ENCODE measurements at places on chromosomes 3 and 15.

DNA sequence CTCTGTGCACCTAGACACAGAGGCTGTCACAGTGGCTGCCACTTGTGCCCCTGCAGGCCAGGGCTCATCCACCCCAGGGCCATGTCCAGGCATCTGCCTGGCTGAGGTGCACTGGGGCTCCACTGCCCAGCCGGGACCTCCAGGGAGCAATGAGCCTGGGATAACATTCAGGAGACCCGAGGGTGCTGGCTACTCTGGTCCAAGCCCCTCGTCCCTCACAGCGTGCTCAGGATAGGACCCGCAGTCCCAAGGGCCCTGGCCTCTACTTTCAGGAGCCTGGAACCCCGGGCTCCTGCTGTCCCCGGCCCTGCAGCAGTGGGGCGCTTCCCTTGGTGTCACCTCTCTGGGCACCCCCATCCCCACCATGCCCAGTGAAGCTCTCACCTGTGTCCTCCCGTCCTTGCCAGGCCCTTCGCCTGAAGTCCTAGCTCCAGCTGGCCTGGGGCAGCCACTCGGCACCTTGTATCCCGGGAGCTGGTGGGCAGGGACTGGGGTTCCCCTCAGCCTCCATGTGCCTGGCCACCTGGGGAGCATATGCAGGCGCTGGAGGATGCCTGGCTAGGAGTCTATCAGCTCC, 157.8 kb downstream of the NSMCE3 start:
- H3K27me3 ChIP-seq = no peaks in the 10 kb centered on the region
- DNase-seq = no peak
- no peaks in the 10 kb centered on the region for H3K4me1 ChIP-seq
- no peak overlapping the region for H3K27ac ChIP-seq

GRCh38 chr3:189331002-189331418, 159.2 kb downstream of the TPRG1 start:
- H3K27me3 ChIP-seq = no peaks in the 10 kb centered on the region
- H3K27ac ChIP-seq = no peak overlapping the region
- H3K4me3 ChIP-seq = no peak overlapping the region
- H3K36me3 ChIP-seq = no peaks in the 10 kb centered on the region
- no peaks in the 10 kb centered on the region for H3K4me1 ChIP-seq

- H3K4me1 ChIP-seq = no peaks in the 10 kb centered on the region
- peaks cover 24% of the 10 kb centered on the region for H3K36me3 ChIP-seq
- H3K4me3 ChIP-seq = peak overlapping the region; percentile 52
- H3K27ac ChIP-seq = peak overlapping the region; percentile 92
Measured at GRCh38 chr15:39579487-39580116, 1.3 kb upstream of the THBS1 start.

DNA sequence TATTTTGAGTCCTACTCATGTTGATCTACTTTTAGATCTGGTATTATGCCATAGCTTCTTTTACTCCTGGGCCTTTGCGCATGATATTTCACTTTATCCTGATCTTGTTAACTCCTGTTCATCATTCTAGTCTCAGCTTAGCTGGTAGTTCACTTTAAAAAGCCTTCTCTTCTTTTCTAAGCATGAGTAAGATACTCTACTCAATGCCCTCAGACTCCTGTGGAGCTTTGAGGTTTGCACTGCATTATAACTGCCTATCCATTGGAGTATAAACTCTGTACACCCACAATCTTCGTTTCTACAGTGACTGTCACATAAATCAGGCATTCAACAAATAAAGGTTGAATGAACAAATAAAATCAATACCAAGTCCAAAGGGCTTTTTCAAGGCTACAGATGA, 357.9 kb upstream of the KCNH8 start:
- DNase-seq = no peak
- H3K27ac ChIP-seq = no peak overlapping the region
- H3K27me3 ChIP-seq = no peaks in the 10 kb centered on the region
- H3K4me1 ChIP-seq = no peaks in the 10 kb centered on the region

DNA sequence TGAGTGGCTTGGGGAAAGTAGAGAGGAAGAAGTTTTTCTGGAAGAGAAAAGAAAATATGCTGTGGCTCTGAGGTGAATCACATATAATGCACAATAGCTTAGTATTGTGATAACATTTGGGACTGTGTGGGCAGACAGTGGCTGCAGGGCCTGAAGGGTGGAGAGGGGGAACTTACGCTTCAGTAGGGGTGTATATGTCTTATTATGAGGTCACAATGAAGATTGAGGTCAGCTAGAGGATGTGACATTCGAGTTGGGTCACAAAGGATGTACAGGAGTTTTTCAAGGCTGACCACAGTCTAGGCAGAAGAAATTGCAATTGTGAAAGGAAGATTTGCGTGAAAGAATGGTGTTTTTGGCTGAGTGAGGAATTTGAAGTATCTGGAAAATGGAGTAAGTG, 414.8 kb downstream of the LPP start:
- no peak overlapping the region for H3K4me3 ChIP-seq
- H3K36me3 ChIP-seq = no peaks in the 10 kb centered on the region
- no peak overlapping the region for H3K27ac ChIP-seq

DNA sequence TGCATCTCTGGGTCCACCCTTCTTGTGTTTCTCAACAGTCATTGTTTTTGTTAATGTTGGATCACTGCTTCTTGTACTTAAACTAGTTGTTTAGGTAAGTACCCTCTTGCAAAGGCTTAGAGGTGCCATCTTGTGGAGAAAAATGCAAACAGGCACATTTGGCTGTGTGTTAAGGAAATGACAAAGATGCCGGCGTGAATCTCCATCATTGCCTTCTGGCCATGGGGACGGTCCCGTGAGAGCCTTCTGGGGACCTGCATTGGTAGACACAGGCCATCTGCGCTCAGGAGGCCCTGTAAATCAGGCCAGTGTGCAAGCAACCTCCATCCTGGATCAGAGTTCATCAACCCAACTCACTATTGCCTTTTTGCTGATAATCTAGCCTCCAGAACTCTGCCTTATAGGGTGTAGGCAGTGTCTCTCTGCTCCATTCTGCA, 158.6 kb upstream of the NR2E3 start:
- no peak overlapping the region for H3K27ac ChIP-seq
- H3K27me3 ChIP-seq = no peaks in the 10 kb centered on the region
- DNase-seq = no peak
- H3K4me1 ChIP-seq = peaks cover 3% of the 10 kb centered on the region
- no peaks in the 10 kb centered on the region for H3K36me3 ChIP-seq

DNA sequence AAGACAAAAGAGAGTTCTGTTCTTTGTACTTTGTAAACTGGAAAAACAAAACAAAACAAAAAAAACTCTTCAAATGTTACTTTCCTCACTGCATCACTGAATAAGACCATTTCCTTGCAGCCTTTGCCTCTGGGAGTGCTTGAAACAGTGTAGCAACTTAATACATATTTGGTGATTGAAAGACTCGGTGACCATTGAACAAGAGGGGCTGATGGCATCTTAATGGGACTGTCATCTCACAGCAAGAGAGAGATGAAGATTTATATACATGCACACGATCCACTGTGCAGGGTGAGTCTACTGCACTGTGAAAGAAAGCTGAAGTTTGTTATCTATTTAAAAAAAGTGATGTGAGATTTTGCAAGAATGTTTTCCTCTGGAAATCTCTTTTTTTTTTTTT, 111.9 kb upstream of the KLHL25 start:
- H3K36me3 ChIP-seq = no peaks in the 10 kb centered on the region
- no peaks in the 10 kb centered on the region for H3K27me3 ChIP-seq
- no peak for DNase-seq
- no peak overlapping the region for H3K27ac ChIP-seq
- no peak overlapping the region for H3K4me3 ChIP-seq

GRCh38 chr15:73841756-73842725, 31.3 kb upstream of the TBC1D21 start:
- peaks cover 3% of the 10 kb centered on the region for H3K4me1 ChIP-seq
- DNase-seq = no peak
- H3K4me3 ChIP-seq = no peak overlapping the region
- H3K27ac ChIP-seq = no peak overlapping the region
- H3K36me3 ChIP-seq = no peaks in the 10 kb centered on the region
- H3K27me3 ChIP-seq = no peaks in the 10 kb centered on the region

DNA sequence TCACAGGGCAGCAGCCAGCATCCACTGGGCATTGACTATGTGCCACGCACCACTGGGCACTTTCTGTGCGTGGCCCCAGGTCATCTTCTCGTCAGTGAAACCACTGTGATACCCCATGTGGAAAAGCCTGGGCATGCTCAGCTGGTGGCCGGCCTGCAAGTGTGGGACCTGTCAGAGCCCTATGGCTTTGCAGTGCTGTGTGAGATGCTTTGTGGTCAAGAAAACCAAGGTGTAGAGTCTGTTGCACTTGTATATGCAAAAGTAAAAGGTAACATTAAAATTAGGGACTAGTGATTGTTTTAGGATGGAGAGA, 69.5 kb downstream of the PGPEP1L start:
- H3K27ac ChIP-seq = no peak overlapping the region
- peaks cover 4% of the 10 kb centered on the region for H3K4me1 ChIP-seq
- no peak overlapping the region for H3K4me3 ChIP-seq
- H3K36me3 ChIP-seq = peaks cover 41% of the 10 kb centered on the region
- DNase-seq = no peak
- no peaks in the 10 kb centered on the region for H3K27me3 ChIP-seq

DNA sequence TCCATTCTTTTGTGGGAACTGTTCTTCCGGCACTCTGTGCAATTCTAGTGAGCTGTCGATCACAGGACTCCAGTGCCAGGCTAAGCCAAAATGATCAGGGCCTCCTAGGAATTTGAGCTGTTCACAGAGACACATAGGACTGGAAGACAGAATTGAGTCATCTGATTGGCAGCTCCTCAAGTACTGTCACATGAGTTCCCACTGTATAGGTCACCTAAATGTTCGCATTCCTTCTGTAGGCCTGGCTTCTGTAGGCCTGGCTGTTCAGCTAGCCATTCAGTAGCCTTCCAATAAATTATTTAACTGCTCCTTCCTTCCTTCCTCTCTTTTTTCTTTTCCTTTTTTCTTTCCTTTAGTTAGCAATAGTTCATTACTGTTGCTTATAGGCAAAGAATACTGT, 4.3 kb downstream of the PROS1 start:
- H3K4me1 ChIP-seq = peaks cover 11% of the 10 kb centered on the region
- H3K4me3 ChIP-seq = no peak overlapping the region
- no peaks in the 10 kb centered on the region for H3K36me3 ChIP-seq
- DNase-seq = no peak
- H3K27ac ChIP-seq = peak overlapping the region; percentile 49
- no peaks in the 10 kb centered on the region for H3K27me3 ChIP-seq

- H3K27me3 ChIP-seq = no peaks in the 10 kb centered on the region
- H3K27ac ChIP-seq = no peak overlapping the region
- DNase-seq = no peak
- no peaks in the 10 kb centered on the region for H3K4me1 ChIP-seq
- H3K36me3 ChIP-seq = no peaks in the 10 kb centered on the region
Measured at GRCh38 chr15:35565901-35566300, 19.9 kb upstream of the DPH6 start.

DNA sequence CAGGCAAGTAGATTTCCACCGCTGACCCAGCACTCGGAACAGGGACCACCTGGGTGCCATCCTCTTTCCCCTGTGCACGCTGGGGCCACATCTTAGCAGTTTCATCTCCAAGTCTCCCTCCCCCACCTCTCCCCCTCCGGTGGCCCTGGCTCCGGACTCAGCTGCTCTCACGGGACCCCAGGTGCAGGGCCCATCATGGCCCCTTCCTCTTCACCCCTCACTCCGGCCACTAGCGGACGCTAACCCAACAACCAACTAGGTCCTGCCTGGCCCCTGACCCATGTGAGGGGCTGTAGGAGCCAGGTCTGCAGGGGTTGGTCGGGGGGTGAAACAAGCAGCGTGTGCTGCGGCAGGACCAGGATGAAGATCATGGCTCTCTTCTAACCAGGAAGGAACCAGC, 31.3 kb upstream of the IQSEC1 start:
- no peaks in the 10 kb centered on the region for H3K27me3 ChIP-seq
- H3K4me1 ChIP-seq = no peaks in the 10 kb centered on the region
- no peak overlapping the region for H3K27ac ChIP-seq
- no peak overlapping the region for H3K4me3 ChIP-seq
- no peaks in the 10 kb centered on the region for H3K36me3 ChIP-seq

DNA sequence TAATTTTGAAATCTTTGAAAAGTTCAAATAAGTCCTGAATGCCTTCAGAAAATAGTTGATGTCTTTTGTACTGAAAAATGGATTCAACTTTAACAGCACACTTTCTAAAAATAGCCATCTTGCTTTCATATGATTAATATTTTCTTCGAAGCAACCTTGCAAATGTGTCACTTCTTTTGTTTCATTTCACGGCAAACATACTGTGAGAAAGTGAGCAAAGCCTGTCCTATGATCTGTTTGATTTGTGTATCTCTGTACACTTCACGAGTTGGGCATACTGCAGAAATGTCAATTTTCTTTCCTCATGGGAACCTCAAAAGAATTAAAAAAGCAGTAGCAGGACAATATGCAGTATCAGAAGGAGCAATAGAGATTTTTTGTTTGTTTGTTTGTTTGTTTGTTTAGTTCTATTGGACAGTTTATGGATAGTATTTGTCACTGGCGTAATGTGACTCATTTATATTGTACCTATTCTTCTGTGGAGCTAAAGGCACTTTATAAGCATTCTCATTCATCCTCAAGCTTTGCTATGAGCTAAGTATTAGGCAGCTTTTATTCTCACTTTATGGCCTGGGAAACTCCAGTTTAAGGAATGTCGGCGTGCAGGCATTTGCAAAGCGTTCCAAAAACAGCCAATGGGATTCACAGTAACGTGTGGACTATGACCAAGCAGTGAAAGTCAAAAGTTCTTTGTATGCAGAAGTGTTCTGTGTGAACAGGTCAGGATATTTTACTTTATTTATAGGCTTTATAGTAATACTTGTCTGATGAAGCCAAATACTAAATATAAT, 572.0 kb downstream of the NAALADL2 start:
- no peak overlapping the region for H3K4me3 ChIP-seq
- H3K27me3 ChIP-seq = no peaks in the 10 kb centered on the region
- no peak for DNase-seq

- H3K4me3 ChIP-seq = peak overlapping the region; percentile 86
- peaks cover 3% of the 10 kb centered on the region for H3K4me1 ChIP-seq
- H3K27ac ChIP-seq = peak overlapping the region; percentile 90
- no peaks in the 10 kb centered on the region for H3K36me3 ChIP-seq
Measured at GRCh38 chr3:49940667-49941249, 808 bp downstream of the RBM6 start.

Data from ascending aorta (tissue), 2 donors.